Endodermal cell (in vitro differentiated cells): ENCODE measurements at places on chromosomes 6 and 20. TPM values are rescaled to one million over a fixed set of nuclear protein-coding genes. Genes with fewer than 3 reads are reported as not detected.
A peak's percentile ranks its signal among the peaks of the same experiment; 100 is the strongest.

MAFB gene
- total RNA-seq, result 0.90 and 1.2 TPM in 2 replicates

- no peaks in the 10 kb centered on the region for H3K27me3 ChIP-seq
- no peak overlapping the region for H3K4me3 ChIP-seq
- H3K27ac ChIP-seq, result no peak overlapping the region
- DNase-seq, result no peak
- H3K4me1 ChIP-seq, result peaks cover 4% of the 10 kb centered on the region
These were observed 20.6 kb upstream of the NTSR1 start for GRCh38 chr20:62688083-62688482.

- no peaks in the 10 kb centered on the region for H3K4me1 ChIP-seq
- H3K27me3 ChIP-seq, result no peaks in the 10 kb centered on the region
- no peaks in the 10 kb centered on the region for H3K36me3 ChIP-seq
- H3K4me3 ChIP-seq, result no peak overlapping the region
These were observed 642 bp upstream of the PI16 start for GRCh38 chr6:36953931-36954261.

DNA sequence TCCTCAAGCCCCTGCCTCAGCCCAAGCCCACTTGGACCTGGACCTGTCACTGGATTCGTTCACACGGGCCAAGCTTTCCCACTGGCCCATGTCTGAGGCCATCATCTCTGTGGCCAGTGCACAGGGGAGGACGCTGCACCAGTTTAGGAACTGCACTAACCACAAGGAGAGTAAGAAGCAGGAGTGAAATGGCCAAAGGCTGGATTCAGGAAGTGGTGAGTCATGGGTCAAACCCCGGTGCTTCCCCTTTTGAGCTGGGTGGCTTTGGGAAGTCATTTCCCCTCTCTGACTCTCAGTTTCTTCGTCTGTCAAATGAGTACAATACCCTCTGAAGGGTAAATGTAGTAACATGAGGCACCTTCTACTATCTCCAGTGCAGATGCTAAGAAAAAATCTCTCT is 87.9 kb downstream of the CD40 start:
- no peak for DNase-seq
- H3K27me3 ChIP-seq, result no peaks in the 10 kb centered on the region
- H3K4me1 ChIP-seq, result peaks cover 4% of the 10 kb centered on the region
- no peaks in the 10 kb centered on the region for H3K36me3 ChIP-seq

GRCh38 chr20:32155017-32155981 is 45.8 kb downstream of the TM9SF4 start:
- H3K27ac ChIP-seq, result peak overlapping the region; percentile 29
- no peak overlapping the region for H3K4me3 ChIP-seq
- peak; percentile 89 for DNase-seq
- H3K4me1 ChIP-seq, result peaks cover 2% of the 10 kb centered on the region

GRCh38 chr6:138571585-138572166 is 72.4 kb upstream of the NHSL1 start:
- H3K27ac ChIP-seq, result peak overlapping the region; percentile 92
- peak overlapping the region; percentile 82 for H3K4me3 ChIP-seq
- no peaks in the 10 kb centered on the region for H3K36me3 ChIP-seq
- no peak for DNase-seq
- peaks cover 10% of the 10 kb centered on the region for H3K4me1 ChIP-seq
- H3K27me3 ChIP-seq, result no peaks in the 10 kb centered on the region
